ENCODE measurements at places on chromosomes 1 and 21.

GRCh38 chr21:17264182-17264581, 248.7 kb upstream of the CXADR start:
- no peak for DNase-seq

DNA sequence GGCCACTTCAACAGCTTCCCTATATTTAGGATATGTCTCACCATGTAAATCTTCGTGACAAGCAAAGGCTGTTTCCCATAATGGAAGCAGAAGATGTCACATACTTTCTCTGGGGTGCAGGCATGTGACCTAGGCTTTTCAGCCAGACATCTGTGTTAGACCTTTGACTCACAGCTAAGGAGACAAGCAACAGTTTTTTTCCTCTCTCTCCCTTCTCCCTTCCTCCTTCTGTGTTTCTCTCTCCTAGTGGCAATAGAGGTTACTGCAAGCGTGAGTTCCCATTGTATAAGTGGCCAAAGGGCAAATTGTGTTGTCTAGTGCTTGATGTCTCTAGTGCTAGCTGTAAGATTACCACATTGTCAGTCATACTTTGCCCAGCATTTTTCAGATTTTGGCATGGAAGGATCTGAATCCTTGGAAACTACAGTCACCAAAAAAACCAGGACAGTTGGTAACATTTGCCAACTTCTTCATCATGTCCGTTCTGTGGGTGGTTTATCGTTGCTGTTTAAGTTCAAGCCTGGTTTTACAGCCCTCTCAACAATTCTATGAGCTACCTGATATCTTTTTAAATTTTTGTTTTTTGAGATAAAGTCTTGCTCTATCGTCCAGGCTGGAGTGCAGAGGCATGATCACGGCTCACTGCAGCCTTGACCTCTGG, 44.4 kb upstream of the RABGAP1L start:
- peak; percentile 59 for DNase-seq

- peak; percentile 8 for DNase-seq
Measured at GRCh38 chr1:99919220-99919619, 50.6 kb upstream of the SLC35A3 start.

- DNase-seq: peak; percentile 16
Measured at GRCh38 chr21:21907271-21907670, 909.1 kb downstream of the NCAM2 start.

GRCh38 chr1:8545078-8545477, 227.2 kb downstream of the SLC45A1 start:
- DNase-seq: no peak

- DNase-seq: no peak
Measured at GRCh38 chr1:174870319-174870718, 129.4 kb upstream of the CACYBP start.

GRCh38 chr1:230737622-230738262, 9.4 kb upstream of the CAPN9 start:
- DNase-seq: no peak

DNA sequence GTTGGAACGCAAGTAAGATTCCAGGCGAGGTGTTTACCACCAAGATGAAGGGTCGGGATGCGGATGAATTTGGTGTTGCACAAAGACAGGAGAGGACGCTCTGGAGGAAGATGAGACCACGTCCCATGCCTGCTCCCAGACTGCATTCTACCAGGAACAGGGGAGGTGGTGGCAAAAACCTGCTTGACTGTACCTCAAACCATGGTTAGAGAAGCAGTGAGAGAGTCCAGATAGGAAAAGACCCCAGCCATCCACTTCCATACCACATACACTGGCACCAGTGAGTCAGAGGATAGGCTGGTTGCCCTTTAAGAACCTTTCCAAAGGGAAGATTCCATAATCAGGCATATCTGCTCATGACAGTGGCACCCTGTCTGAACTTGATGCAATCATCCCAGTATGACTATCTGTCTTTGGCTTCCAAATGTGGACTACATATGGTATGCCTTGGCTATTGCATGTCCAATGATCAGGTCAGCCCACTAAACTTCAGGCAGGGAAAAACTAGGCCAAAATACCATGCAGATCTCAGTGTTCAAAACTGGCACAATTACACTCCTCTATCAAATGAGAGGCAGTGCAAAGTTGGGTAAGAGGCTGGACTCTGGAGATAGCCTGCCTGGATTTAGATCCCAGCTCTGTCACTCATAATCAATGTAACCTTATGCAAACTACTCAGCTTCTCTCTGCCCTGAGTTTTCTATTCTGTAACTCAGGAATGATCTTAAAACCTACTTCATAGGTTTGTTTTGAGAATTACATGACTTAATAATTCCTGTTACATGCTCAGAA, 20.6 kb downstream of the NPR1 start:
- DNase-seq: peak; percentile 83

DNA sequence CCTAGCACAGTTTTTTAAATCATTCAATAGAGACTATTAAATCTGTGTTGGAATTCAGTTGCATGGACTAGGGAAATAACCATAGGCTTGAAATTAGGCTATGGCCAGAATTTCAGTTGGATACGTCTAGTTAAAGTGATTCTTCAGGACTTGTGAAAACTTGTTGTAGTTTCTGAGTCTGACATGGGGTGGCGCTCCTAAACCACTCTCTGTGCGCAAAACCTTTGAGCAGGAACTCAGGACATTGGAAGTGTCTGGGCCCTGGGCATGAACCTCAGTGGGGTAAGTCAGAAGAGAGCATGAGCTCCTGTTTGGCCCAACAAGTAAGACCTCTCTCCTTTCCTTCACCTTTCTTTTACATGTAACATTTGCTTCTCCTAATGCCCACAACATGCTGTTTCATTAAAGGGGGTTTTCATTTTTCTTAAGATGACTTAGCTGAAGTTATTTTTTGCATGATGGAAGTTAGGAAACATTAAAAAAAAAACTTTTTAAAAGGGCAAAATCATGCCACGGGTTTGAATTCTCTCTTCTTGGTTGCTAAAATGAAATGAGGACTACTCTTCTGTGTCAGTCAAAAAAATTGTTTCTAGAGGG, 17.1 kb upstream of the CCDC190 start:
- peak; percentile 72 for DNase-seq

DNA sequence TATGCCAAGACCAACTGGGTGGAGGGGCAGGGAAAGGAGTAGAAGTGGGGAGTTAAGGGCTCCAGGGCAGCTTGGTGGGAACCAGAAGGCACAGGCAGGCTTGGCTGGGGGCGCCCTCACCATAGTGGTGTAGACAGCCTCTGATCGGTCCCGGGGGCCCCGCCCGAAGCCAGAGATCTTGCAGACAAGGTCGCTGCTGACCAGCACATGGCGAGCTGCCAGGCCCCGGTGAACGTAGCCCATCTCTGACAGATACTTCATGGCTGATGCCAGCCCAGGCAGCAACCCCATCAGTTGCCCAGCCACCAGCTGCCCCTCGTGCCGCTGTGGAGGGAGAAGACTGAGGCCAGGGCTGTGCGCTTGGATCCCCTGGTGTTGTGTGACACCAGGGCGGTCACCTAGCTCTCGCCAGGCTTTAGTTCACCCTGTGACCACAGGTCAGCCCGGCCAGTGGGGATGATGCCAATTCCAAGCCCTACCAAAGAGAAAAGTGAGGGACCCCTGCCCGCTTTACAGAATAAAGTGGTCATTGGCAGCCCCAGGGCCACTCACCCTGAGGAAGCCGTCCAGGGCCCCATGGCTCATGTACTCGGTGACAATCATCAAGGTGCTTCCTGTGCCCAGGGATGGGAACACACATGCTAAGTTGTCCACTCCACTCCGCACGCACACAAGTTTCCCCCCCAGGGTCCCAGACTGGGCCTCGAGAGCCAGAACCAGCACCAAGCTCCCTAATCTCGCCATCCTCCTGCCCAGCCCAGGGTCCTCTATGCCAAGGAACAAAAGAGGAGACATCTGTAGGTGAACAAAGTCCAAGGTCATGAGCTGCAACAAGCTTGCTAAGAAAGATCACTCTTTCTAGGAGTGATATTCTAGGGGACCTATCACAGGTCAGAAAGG, 28.2 kb downstream of the CDCA8 start:
- DNase-seq: no peak

- DNase-seq: peak; percentile 37
Measured at GRCh38 chr1:172776071-172776470, 117.2 kb downstream of the FASLG start.

DNA sequence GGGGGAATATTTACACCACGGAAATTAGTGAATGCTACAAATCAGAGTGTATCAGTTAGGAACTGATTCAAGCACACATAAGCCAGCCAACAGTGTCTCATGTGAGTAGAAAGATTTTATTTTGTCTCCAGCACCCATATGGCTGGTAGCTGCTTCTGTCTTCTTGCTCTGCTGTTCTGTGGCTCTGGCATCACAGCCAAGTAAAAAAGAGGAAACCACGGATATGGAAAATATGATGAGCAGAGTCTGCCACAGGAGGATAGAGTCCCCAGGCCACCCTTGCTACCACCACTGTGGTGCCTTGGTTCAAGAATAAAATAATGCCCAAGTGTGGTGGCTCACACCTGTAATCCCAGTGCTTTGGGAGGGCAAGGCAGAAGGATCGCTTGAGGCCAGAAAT, 53.6 kb upstream of the SPOCD1 start:
- DNase-seq: no peak

- no peak for DNase-seq
Measured at GRCh38 chr1:156582388-156583017, 3.0 kb downstream of the TTC24 start.

- peak; percentile 75 for DNase-seq
Measured at GRCh38 chr1:97668945-97669344, 251.9 kb downstream of the DPYD start.

GRCh38 chr1:219676012-219676765, 63.3 kb upstream of the ZC3H11B start:
- DNase-seq: no peak

DNA sequence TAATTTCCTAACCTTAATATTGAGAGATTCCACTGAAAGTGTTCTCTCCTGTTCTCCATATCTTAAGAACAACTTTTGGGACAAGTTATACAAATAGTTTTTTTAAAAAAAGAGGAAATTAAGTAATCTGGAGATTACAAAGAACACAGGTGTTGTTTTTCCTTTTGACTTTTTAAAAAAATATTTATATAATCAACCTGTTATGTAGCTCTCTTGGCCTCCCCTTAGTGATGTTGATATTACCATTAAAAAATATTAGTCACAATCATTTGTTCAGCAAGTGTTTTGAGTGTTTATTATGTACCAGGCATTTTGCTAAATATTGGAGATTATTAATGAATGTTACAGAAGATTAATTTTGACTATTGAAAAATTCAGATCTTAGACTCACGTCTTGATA, 8.1 kb downstream of the MAN1A2 start:
- DNase-seq: no peak

DNA sequence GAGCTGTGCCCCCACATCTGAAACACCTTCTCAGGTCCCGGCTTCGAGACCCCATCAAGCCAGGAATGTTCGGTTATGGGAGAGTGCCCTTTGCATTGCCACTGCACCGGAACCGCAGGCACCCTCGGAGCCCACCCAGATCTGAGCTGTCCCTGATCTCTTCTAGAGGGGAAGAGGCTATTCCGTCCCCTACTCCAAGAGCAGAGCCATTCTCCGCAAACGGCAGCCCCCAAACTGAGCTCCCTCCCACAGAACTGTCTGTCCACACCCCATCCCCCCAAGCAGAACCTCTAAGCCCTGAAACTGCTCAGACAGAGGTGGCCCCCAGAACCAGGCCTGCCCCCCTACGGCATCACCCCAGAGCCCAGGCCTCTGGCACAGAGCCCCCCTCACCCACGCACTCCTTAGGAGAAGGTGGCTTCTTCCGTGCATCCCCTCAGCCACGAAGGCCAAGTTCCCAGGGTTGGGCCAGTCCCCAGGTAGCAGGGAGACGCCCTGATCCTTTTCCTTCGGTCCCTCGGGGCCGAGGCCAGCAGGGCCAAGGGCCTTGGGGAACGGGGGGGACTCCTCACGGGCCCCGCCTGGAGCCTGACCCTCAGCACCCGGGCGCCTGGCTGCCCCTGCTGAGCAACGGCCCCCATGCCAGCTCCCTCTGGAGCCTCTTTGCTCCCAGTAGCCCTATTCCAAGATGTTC, 4.3 kb downstream of the ADAMTSL4 start:
- no peak for DNase-seq

DNA sequence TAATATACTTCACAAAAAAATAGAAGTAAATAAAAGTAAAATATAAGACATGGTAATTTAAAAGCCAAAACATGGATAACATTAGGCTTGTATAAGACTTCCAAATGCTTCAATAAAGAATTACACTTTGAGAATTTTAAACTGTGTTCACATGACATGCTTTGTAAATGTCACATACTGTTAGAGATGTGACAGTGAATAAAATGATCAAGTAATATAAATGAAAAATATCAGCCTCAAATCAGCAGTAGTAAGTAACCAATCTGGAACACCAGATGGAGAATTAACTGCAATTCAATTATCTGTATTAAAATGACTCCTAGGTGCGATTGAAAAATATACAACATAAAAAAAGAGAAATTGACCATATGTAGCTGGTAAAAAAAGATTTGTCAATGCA, 1260.8 kb downstream of the BRINP3 start:
- no peak for DNase-seq

- DNase-seq: no peak
Measured at GRCh38 chr1:244325056-244325758, 126.5 kb downstream of the ADSS2 start.

- peak; percentile 17 for DNase-seq
Measured at GRCh38 chr1:97911266-97912215, 9.3 kb downstream of the DPYD start.

- no peak for DNase-seq
Measured at GRCh38 chr1:22953740-22954141, 18.9 kb downstream of the LACTBL1 start.

DNA sequence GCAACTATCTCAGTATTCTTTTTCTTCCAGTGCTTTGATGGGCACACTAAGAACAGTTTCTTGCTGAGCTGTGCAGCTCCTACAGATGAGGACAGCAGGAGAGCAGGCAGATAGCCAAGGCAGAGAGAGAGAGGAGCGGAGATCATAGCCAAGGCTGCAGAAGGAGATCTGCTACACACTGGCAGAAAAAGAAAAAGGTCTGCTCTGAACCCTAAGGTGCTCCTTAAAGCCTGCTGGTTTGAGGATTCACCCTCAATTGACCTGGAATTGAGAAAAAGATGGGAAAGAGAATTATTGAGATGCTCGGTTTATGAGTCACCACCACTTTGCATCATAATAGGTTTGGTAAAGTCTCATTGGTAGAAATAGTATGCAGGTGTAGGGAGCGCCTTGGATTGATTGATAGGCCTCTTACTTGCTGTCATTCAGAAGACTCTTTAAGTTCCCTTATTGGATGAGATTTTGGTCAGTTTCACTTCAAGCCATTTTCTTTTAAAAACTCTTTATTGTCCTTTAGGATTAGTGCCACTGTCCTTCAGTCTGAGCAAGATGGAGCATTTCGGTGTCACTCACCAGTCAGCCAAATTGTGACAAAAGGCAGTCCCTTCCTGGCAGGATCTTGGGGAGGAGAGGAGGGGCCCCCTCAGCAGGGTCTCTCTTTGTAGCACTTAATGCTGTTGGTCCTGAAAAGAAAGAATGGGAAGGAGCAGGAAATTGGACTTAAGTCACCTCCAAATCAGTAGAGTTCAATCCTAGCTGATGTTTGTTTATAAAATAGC, 685.0 kb downstream of the ADGRL2 start:
- DNase-seq: peak; percentile 1

- DNase-seq: peak; percentile 33
Measured at GRCh38 chr1:156899956-156900718, 6.6 kb downstream of the PEAR1 start.

GRCh38 chr1:37430103-37430985, 44.0 kb upstream of the ZC3H12A start:
- DNase-seq: no peak

GRCh38 chr1:99137554-99138206, 126.6 kb upstream of the PLPPR4 start:
- DNase-seq: no peak
